ENCODE measurements at places on chromosomes 6 and 20.

DNA sequence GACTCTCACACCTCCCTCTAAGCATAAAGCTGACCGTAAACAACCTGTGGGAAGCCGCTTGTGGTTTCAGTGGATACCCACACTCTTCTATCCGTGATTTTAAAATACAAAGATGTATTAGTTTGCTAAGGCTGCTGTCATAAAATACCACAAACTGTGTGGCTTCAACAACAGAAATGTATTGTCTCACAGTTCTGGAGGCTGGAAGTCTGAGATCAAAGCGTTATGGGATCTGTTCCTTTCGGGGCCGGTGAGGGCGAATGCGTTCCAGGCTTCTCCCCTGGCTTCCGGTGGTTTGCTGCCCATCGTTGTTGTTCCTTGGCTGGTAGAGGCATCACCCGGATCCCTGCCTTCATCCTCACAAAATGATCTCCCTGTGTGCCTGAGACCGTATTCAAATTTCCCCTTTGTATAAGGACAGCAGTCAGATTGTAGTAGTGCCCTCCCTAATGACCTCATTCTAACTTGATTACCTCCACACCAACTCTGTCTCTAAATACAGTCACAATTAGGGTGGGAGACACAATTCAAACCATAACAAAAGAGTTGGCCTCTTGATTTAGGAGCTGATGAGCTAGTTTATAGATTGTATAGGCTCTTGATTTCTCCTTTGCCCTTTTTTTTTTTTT is 210.6 kb upstream of the SOX4 start:
- DNase-seq, result no peak

- DNase-seq, result no peak
Measured at GRCh38 chr6:155417454-155417853, 38.2 kb downstream of the NOX3 start.

DNA sequence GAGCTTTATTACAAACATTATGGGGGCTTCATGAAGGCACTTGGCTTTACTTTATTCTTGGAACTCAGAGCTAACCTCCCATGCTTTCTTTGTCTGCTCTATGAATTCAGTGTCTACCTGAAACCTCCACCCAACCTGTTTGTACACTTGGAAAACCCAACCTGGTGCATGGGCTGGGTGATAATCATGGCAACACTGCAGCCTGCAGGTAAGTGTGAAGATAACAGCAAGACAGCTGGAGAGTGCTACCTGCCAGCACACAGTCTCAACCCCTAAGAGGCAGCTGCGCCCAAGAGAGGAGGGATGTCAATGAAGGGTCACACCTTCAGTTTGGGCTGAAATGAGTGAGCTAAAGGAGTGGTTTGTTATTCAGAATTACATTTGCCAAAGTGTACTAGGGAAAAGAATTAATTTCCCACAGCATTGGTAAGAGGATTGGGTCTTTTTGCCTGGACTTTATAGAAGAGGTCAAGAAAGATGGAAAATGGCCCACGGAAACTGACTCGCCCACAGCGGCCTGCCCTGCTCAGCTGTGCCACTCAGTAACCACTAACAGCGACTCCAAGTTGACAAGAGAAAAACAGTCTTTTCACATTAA is 24.4 kb downstream of the FOXQ1 start:
- peak; percentile 78 for DNase-seq

- no peak for DNase-seq
Measured at GRCh38 chr20:62023935-62024334, 41.7 kb downstream of the TAF4 start.

DNA sequence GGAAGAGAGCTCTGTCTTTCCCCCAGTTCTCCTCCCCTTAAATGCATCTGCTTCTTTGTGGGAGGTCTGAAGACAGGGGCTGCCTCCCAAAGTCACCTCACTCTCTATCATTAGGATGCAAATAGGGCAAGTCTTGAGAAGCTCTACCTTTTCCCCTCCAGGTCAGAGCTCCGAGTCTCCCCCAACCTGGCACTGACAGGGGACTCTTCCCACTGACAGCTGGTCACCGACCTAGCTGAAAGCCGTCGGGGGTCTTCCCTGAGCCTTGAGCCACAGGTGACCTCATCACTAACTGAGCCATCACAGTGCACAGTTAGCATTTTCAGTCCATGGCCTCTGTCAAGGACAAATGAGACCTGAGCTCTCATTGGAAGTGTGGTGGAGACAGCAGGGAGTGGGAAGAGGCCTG is 386.7 kb downstream of the HACE1 start:
- no peak for DNase-seq

DNA sequence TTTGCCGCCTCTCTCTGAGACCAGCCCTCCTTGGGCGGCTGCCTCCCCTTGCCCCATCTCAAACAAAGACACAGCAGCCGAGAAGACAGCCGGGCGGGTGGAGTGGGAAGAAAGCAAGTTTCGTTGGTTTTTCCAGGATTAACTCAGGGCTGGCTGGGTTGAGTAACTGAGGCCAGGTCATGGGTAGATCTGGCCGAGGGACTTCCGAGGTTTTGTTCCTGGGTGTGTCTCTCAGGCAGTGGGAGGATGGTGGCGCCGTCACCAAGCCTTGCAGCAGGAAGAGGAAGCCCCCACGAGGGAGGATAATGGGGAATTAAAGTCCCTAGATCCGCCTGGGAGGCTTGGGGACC is 167.2 kb downstream of the TTLL2 start:
- no peak for DNase-seq

DNA sequence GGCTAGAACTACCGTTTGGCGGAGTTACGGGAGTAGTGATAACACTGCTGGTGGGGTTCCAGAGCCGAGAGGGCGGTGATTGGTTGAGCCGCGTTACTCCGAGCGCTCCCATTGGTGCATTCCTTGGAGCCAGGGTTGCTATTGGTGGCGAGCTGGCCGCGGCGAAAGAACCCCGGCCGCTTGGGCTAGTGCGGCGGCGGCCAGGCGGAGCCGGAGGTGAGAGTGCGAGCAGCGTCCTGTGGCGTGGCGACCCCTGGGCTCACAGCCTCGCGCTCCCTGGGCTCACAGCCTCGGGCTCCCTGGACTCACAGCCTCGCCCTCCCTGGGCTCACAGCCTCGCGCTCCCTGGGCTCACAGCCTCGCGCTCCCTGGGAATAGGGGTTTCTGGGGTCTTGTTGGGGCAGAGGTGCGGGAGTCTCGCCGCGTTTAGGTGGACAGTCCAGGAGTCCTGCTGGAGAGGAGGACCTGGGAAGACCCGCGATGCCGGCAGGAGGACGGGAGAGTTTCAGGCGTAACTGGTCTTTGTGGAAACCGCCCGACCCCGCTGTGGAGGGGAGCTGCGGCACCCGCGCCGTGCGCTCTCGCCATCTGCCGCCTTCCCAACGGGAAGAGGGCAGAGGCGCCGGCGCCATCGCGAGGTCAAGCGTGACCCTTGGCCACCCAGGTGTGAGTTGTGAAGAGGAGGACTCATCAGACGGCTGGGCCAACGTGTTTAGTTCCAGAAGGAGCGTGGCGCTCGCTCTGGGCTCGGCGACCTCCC is 12.2 kb downstream of the PRDM13 start:
- no peak for DNase-seq

DNA sequence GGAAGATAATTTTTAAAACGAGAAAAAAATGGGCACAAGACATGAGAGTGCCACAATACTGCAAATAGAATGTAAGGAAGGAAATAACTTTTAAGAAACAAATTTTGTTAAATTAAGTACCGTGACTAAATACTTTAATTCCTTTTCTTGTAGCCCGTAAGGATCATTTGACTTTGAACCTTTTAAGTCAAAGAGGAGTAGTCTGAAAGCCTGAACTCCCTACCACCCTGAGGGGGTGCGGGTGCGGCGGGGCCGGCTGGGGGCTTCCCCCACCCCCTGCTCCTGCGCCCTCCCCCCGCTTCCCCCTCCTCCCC is 231 bp upstream of the PHACTR2 start:
- DNase-seq, result no peak
